ENCODE measurements at places on chromosomes 3 and 15.

GRCh38 chr15:31470756-31471155, 144.1 kb downstream of the KLF13 start:
- DNase-seq: no peak

GRCh38 chr15:34271493-34271892, 46.7 kb downstream of the EMC4 start:
- no peak for DNase-seq

- no peak for DNase-seq
These were observed 16.1 kb downstream of the SIDT1 start for GRCh38 chr3:113548501-113548900.

- no peak for DNase-seq
These were observed 5.9 kb downstream of the MESP2 start for GRCh38 chr15:89781891-89782618.
